ENCODE measurements at places on chromosomes 4 and X.
A peak's percentile ranks its signal among the peaks of the same experiment; 100 is the strongest.

DNA sequence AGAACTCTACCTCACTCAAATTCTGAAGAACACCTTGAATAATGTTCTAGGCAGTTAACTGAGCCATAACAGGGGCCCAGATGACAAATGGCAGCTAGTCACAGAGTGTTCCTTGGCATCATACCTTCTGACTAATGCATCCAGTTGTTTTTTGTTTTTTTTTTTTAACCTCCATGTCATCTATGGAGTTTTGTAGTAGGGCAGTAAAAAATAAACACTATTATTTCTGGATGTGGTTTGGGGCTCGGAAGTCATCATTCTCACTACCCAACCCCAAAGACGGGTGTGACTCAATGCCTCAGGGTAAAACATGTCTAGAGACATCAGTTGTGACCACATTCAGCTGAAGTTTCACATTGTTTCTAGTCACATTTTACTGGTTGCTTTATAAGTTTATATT is 31.2 kb upstream of the MCF2 start:
- no peak for DNase-seq

DNA sequence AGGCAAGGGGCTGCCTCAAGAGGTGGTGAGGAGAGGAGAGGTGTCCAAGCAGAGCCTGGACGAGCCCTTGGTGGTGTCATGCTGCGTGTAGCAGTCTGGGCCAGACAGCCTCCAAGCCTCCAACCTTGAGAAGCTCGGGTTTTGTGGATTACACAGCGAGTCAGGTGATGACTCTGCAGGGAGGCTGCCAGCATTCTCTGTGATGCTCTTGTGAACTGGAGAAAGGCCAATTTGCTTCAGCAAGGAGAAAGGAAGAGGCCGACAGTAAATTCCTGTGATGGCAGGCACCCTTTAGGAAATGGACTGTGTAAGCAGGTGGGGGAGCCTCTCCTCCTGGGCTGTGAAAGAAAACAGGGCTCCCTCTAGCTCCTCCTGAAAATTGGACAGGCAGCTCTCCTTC is 36.0 kb upstream of the CD99L2 start:
- DNase-seq, result no peak

GRCh38 chr4:95949136-95949765 is 109.4 kb downstream of the PDHA2 start:
- no peak for DNase-seq

DNA sequence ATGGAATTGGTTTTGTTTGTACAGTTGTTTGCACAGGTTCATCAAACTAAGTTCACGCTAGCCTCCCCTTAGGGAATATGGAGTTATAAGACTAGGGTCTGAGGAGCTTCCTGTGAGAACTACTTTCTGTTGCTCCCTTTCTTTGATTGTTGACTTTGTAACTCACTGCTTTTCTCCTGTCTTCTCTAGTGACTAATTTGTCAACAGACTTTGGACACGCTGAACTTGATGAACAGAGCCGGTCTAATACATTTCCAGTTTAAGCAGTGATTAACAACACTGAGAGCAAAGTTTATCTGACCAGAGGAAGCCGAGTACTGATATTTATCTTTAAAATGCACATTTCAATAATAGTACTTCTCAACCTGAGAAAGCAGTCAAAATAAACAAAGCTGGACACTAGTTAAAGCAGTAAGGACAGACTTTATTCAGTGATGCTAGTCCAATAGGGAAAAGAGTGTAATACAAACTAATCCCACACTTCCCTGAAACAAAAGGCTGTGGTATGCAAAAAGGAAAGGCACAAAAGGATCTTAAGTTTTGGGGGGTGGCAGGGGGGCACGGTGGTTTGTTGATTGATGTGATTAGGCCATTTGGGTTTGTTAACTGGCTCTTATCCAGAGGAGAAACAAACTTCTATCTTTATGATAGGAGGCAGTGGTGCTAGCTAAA is 2.7 kb upstream of the NUDT9 start:
- no peak for DNase-seq

DNA sequence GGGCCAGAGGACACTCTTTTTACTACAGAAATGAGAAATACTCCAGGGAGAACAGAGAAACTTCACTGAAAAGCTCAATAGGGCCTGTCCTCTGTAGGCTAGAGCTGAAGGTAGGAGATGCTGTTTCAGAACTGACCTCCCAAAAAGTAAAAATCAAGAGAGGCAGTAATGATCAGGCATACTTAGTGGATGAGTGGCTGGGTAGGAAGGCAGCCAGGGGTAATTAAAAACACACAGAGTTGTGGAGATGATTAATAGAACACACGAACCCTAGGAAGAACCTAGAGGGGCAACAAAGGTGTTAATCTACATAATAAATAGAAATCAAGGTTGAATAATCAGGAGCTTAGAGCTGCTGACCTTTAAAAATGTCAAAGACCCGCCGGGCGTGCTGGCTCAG is 582.4 kb upstream of the ADGRL3 start:
- no peak for DNase-seq

DNA sequence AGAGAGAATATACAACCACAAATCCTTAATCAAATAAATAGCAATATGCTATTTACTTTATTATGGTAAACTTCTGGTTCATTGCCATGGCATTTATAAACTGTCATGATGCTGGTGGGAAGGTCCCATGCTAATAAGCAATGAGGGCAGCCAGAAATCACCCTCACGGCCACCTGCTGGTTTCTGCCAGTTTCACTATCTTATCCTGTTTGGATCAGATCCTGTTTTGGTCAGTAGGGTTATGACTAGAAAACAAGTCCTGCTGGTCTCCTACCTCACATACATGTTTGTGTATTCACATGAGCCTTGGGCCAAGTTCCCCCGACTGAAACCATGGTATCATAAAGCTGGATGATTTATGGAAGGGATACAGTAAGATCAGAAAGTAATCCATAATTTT is 28.1 kb downstream of the XAGE5 start:
- DNase-seq, result no peak

DNA sequence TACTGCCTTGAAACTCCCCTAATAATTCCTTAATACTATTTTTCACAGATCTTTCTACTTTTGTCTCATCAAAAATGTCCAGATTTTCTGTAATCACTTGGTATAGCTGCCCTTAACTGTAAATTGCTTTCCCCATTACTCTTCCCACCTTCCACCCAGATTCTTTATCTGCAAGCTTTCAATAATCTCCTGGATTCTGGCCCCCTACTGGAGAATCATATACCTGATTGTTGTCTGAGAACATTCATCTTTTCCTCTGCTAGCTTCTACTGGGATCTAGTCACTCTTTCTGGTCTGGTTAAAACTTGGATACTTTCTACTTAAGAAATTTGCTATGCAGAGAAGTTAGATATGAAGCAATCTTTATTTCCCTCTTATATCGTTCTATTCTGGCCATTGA is 552.6 kb downstream of the PCDH19 start:
- no peak for DNase-seq

GRCh38 chr4:5409972-5410618 is 298.3 kb downstream of the EVC2 start:
- no peak for DNase-seq

DNA sequence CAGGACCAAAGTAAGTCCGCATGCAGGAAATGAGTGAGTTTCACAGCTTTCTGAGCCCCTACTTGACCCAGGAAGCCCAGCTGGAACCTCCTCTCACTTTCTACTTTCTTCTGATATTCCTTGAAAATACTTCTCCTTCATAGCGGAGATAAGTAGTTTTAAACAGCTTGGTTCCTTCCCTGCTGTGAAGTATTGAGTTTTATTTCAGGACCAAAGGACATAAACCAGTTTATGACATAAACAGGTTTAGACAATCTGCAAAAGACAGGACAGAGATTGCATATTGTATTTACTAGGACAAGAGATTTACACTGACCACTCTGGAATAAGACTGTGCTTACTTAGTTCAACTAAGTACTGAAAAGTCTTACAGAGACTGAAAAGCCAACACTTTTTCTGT is 54.8 kb downstream of the PAGE2 start:
- DNase-seq, result no peak

GRCh38 chrX:24364851-24365538 is 4.6 kb downstream of the SUPT20HL1 start:
- no peak for DNase-seq

GRCh38 chrX:13013363-13014110 is 30.9 kb downstream of the FAM9C start:
- no peak for DNase-seq

DNA sequence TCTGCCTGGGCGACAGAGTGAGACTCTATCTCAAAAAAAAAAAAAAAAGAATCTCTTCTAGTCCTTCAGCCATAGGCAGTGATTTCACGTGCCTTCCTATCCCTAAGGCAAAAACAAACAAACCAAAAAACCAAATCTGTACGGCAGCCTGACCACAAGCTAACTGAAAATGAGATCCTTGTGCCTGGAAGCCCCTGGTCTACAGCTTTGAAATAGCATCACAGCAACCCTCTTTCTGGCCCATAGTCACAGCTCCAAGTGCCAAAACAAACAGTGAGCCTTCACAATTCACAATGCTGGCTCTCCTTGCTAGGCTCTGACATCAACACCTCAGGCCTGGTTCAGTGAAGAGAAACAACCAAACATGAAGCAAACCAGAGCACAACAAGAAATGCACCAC is 46.1 kb downstream of the TMEM150C start:
- DNase-seq, result no peak

DNA sequence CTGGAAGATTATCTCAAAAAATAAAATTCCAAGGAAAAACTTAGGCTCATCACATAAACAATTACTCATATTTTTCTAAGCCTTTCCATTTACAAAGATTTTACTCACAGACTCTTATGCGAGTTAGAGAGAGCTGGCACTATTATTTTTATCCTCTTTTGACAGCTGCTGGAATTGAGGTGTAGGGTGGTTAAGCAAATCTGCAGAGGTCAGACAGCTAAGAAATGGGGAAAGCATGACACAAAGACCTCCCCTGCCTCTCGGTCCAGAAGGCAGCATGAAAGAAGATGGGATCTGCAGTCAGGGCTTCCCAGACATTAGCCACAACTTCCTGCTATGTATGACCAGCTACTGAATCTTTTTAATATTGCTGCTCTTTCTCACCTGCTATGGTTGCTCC is 89.9 kb upstream of the CPEB2 start:
- no peak for DNase-seq

- DNase-seq, result no peak
Observed at GRCh38 chr4:137661693-137662092, 129.4 kb upstream of the PCDH18 start.

DNA sequence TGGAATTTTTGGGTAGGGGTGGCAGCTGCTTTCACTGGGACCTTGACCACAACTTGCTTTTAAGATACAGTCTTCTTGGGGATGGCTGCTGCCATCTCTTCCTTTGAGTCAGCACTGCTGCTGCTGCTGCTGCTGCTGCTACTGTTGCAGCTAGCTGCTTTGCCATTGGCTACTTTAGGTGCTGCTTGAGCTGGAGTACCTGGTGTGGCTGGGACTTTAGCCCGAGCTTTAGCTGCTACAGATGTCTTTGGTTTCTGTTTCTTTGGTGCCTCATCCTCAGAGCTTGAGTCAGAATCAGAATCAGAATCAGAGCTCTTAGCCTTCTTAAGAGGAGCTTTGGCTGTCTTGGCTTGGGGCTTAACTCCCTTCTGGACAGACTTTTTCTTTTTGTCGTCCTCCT is 52.2 kb downstream of the FAM9B start:
- DNase-seq, result no peak

GRCh38 chrX:4844376-4844775 is 1130.9 kb upstream of the PRKX start:
- no peak for DNase-seq

GRCh38 chr4:52957835-52958631 is 95.9 kb downstream of the RASL11B start:
- no peak for DNase-seq

- DNase-seq, result no peak
Observed at GRCh38 chr4:144711700-144712456, 65.9 kb downstream of the HHIP start.

DNA sequence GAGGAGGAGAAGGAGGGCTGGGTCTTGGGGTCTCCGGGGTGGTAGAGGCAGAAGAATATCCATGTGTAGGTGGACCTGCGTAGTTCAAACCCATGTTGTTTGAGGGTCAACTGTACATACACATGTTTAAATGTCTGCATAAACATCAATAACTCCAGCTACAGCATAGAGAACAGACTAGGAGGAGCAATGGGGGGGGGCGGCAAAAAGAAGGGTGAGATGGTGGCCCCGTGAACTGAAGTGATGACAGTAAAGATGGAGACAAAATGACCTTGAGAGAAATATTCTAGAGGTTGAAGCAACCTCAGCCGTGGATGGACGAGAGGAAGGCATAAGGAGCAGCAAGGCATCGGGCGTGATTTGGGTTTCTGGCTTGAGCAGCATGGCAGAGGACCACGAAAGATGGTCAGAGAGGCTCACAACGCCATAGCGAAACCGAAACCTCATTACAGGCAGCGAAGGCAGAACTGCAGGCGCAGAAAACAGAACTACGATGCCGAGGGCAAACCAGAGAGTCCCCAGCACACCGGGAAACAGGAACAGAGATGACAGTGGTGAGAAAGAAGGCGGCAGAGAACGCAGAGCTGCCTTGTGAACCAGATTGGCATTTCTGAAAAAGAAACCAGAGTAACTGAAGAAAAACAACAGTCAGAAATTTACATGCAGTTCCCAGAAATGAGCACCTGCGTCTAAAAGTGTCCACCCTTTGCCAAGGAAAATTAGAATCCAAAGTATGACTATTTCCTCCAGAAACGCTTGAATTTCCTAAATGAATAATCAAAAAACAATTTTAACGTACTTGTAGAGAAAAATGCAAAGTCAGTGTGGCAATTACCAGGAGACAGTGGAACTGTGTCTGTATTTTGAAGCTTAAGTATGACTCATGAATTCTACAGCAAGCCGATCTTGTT is 50.3 kb upstream of the ENPP6 start:
- peak; percentile 42 for DNase-seq

DNA sequence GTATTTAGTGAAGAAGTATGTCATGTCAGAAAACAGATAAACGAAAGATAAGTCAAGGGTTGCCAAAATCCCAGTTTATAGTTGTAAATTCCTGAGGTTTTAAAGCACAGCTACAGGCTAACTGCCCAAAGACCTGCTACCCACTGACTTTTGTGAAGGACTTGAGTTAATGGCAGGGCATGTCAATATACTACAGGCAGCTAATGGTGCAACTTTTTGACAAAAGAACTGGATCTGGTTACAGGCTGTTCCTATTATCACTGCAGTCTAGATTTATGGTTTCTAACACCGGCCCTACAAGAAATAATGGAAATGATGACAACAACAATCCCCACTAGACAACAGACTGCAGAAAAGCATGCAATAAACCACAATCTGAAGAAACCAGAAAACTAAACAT is 6.4 kb downstream of the SCML2 start:
- DNase-seq, result no peak

GRCh38 chrX:110145311-110145710 is 142.4 kb downstream of the TMEM164 start:
- DNase-seq, result no peak
